ENCODE measurements at places on chromosomes 16 and 17.
A peak's percentile ranks its signal among the peaks of the same experiment; 100 is the strongest.

GRCh38 chr17:17576772-17577234, 14.7 kb downstream of the PEMT start:
- DNase-seq: no peak

- no peak for DNase-seq
These were observed 8.5 kb downstream of the KATNIP start for GRCh38 chr16:27558434-27558833.

DNA sequence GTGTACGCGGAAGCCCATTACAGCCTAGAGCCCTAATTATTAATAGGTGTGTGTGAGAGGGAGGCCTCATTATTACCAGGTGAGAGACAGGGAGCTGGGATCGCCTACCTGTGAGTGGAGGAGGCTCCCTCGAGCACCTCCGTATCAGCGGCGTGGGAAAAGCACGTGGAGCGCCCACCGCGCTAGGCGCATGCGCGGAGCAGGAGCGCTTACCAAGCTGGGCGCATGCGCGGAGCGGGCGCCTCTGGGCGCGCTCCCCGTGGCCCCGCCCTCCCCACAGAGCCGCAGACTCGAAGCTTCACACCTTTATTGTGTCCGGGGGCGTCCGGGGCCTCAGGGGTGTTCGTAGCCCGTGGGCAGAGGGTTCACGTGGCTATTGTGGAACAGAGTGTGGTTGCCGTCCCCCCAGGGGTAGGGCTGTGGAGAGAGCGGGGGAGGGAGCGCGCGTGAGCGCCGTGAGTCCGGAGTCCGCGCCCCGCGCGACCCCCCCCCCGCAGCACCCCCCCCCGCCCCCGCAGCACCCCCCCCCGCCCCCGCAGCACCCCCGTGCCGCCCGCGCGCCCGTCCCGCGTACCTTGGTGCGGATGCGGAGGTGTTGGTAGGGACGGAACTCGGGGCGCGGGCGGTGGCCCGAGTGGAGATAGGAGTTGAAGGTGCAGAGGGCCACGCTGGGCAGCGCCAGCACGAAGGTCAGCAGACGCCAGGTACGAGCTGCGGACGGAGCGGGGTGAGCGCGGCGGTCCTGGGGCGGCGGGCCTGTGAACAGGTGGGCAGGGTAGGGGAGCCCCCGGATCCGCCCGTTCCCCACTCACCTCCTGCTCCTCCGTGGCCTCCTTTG, 500 bp downstream of the COX6A2 start:
- DNase-seq: no peak

DNA sequence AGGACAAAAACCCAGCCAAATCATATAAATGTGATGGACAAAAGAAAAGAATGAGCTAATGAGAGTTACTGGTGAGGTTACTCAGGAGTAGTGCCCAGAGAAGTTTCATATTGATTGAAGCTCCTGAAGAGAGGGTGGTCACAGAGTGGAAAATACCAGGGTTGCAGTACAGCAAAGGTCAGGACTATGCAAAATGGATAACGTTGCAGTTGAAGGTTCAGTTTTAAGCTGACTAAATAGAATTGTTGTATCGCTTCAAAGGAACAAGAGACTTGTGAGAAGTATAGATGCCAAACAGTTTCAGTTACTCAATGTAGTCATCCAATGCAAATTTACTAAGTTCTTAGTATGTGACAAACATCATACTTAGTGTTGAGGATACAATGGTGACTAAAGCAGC, 47.1 kb downstream of the ABCA8 start:
- no peak for DNase-seq

- DNase-seq: no peak
These were observed 4.9 kb downstream of the KCTD2 start for GRCh38 chr17:75051941-75052340.

GRCh38 chr17:45366691-45367090, 49.9 kb upstream of the MAP3K14 start:
- no peak for DNase-seq

GRCh38 chr16:48113001-48113400, 42.8 kb downstream of the ABCC12 start:
- no peak for DNase-seq

DNA sequence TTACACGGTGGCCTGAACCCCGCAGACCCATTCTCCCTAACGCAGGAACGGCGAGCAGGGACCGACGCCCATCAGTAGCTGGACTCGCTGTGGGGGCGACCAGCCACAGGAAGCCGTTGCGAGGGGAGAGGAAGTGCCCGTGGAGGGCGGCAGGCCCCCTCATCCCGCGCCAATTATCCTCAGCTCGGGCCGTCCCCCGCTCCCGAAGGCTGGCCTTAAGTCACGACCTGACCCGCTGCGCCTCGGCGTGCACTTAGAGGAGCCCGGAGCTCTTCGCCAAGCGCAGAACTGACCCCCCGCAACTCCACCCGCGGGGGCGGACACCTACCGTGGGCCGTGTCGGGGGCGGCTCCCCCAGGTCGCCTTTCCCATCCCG, 401 bp downstream of the ARL16 start:
- no peak for DNase-seq

DNA sequence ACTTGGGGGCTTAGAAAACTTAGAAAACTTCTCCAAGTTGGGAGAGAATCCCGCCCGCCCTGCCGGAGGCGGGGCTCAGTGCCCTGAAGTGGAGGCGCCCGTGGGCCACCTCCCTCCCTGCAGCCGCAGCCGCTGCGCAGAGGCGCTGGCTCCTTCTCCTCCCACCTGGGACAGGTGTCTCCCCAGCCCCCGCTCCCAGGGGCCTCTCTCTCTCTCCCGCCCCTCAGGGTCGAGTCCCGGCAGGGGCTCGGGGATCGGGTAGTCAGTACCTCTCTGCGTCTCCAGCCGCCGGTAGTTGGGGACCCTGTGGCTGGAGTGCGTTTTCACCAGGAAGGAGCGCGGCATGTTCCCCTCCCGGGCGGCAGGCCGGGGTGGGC, 257 bp downstream of the SNAI3 start:
- DNase-seq: no peak

GRCh38 chr17:9002606-9003354, 18.5 kb upstream of the NTN1 start:
- DNase-seq: no peak

- DNase-seq: peak; percentile 61
These were observed 772 bp downstream of the CHD3 start for GRCh38 chr17:7889166-7889955.

DNA sequence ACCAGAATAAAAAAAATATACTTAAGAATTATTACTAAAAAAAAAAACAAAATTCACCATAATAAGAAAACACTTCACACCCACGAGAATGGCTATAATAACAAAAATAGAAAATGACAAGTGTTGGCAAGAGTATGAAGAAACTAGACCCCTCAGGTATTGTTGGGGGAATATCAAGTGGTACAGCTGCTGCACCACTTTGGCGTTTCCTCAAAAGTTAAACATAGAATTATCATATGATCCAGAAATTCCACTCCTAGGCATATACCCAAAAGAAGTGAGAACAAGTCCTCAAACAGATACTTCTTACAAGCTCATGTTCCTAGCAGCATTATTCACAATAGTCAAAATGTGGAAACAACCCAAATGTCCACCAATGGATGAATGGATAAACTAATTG, 26.3 kb downstream of the AMFR start:
- no peak for DNase-seq

DNA sequence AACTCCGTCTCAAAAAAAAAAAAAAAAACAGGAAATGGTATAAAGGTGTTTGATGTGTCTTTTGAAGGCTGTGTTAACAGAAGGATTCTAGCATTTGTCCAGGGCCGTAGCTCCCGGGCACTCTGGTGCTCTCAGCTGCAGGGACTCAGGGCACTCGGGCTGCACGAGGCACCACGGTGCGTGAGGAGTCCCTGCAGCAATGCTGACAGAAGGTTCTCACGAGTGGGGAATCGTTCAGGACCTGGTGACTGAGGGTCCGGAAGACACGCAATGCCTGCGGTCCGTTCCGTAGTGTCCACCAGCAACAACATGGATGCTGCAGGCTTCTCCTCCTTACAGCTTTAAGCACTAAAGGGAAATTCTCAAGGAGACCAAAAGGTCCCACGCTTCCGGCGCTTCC, 12.6 kb upstream of the FAAP100 start:
- DNase-seq: no peak

DNA sequence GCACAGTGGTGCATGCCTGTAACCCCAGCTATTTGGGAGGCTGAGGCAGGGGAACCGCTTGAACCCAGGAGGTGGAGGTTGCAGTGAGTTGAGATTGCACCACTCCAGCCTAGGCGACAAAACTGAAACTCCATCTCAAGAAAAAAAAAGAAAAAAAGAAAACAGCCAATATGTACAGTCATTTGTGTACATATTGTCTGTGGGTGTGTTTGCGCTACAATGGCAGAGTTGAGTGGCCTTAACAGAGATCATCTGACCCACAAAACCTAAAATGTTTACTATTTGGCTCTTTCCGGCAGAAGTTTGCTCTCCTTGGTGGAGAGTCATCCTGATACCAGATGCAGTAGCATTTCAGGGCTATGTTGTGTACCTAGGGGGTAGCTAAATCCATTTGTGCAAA, 57.9 kb downstream of the ARSG start:
- DNase-seq: no peak

GRCh38 chr17:8708025-8708461, 36.6 kb downstream of the CCDC42 start:
- DNase-seq: no peak

GRCh38 chr16:52557236-52557635, 10.3 kb upstream of the TOX3 start:
- no peak for DNase-seq

- no peak for DNase-seq
These were observed 14.8 kb upstream of the PRPSAP1 start for GRCh38 chr17:76368545-76368944.

DNA sequence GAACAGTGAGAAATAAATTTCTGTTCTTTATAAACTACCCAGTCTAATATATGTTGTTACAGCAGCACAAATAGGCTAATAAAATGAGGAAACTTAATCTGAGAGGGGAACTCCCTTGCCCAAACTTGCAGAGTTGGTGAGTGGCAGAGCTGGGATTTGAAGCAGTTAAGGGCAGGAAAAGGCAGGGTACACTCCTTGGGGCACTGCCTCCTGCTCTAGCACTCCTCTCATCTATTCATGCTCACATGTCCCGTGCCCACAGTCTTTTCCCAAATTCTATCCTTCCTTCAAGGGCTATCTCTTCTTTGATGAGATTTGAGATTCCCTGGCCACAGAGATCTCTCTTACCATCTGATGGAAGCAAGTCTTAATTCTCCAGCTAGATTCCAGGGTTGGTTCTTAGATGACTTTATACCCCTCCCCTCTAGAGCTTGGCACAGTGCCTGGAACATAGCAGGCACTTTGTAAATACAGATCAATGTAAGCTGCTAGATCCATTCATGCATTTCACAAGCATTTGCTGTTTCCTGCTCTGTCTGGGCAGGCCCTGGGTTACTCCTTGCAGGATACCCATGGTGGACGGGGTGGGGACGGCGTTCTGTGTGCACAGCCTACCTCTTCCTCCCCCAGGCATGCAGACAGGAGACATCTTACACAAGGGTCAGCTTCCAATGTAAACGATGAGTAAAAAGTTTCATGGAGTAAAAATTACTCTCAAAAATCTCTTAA, 39.2 kb upstream of the ABCC12 start:
- DNase-seq: no peak

- DNase-seq: no peak
These were observed 340.3 kb upstream of the CDH5 start for GRCh38 chr16:66026211-66026610.

GRCh38 chr16:12906765-12907516, 5.5 kb downstream of the SHISA9 start:
- DNase-seq: no peak

GRCh38 chr17:10226930-10227695, 28.7 kb upstream of the GAS7 start:
- DNase-seq: no peak

GRCh38 chr17:40926341-40926740, 11.1 kb downstream of the KRT23 start:
- DNase-seq: no peak

DNA sequence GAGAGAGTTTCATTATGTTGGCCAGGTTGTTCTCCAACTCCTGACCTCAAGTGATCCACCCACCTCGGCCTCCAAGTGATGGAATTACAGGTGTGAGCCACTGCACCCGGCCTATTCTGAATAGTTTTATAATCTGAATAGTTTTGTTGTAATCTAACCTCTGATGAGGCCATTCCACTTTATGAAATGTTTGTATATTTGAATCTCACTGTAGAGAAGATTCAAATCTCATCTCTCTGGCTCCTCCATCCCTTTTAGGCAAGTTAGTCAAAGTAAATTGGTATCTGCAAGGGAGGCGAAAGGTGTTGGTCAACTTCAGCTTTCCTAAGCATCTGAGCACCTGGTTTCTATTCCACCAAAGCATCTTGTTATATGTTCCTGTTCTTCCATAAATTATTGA, 131.2 kb downstream of the BRIP1 start:
- no peak for DNase-seq

- no peak for DNase-seq
These were observed 149.1 kb downstream of the PRKCA start for GRCh38 chr17:66451188-66452149.

- no peak for DNase-seq
These were observed 51.5 kb downstream of the GSG1L start for GRCh38 chr16:28011971-28012445.

- no peak for DNase-seq
These were observed 20.0 kb downstream of the ARHGAP23 start for GRCh38 chr17:38448208-38448771.

GRCh38 chr16:65274566-65274965, 152.7 kb upstream of the CDH11 start:
- DNase-seq: peak; percentile 13

DNA sequence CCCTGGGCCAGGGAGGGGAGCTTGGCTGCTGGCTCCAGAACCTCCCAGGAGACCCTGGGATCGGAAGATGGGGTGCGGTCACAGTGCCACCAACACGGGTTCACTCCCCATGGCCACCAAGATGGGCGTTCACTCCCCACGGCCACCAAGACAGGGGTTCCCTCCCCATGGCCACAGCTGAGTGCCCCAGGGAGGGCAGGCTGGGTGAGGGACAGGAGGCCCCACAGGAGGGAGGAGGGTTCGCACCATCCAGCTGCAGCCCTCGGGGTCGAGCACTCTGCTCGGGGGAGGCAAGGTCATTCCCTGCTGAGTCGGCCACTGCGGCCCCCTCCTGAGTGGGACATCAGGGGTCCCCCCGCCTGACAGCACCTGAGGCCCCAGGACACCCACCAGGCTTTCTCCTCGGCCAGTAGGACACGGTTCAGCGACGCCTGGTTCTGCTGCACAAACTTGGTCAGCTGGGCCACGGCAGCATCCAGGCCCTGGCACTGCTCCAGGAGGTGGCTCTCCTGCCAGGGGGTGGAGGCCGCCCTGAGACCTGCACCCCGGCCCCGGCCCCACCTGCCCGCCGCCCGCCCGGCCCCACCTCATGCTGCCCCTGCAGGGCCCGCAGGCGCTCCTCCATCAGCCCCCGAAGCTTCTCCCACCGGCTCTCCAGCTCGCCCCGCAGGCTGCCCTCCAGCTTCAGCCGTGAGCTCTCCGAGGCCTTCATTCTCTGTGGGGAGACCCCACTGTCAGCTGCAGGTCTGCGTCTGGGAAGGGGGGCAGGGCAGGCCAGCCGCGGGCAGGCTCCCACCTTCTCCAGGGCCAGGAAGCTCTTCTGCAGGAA, 5.9 kb downstream of the CCDC154 start:
- no peak for DNase-seq

GRCh38 chr16:75653922-75654321, 6.3 kb downstream of the TERF2IP start:
- DNase-seq: peak; percentile 24

All from amniotic stem cell (primary cell).